ENCODE measurements at places on chromosomes 16 and 17.

GRCh38 chr17:8520981-8521380 is 85.3 kb downstream of the NDEL1 start:
- DNase-seq: no peak

- DNase-seq: peak; percentile 90
These were observed 13.8 kb downstream of the CORO7 start for GRCh38 chr16:4402439-4403132.

DNA sequence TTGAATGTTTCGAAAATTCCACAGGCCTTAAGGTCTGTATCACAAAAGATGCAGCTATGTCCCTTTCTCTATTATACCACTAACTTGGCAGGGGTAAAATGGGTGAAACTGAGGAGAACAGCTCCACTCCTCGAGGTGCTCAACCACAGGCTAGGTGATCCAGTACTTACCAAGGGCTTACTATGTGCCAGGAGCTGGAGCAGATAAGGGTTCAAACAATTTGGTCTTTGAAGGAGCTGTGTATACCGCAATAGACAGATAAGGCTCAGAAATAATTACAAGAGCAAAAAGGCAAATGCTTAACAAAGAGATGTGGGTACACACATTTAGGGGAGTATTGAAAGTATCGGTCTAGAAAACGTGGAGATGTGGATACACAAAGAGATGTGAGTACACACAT is 1.5 kb downstream of the XPO6 start:
- DNase-seq: no peak

DNA sequence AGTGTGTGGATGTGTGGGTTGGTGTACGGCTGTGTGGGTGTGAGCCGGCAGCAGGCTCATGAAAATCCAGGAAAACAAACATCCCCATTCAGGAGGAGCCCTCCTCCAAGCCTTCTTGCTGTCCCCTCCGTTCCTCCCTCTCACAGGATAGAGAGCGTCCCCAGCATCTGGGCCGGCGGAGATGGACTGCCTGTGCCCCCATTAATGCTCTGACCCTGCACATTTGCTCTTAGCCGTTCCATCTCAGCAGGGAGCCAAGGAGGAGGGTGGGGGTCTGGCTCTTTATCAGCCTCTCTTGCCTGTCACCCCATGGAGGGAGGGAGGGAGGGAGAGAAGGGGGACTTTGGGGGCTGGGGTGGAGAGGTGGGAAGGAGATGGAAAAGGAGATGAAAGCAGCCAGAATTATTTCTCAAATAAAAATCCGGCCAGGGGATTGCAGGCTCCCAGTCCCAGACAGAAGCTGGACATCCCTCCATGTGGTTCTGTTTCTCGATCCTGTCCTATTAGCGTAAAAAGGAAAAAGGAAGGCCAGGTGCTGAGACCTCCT is 240.0 kb upstream of the ZFHX3 start:
- no peak for DNase-seq

GRCh38 chr17:73028299-73028755 is 64.2 kb downstream of the SLC39A11 start:
- no peak for DNase-seq

DNA sequence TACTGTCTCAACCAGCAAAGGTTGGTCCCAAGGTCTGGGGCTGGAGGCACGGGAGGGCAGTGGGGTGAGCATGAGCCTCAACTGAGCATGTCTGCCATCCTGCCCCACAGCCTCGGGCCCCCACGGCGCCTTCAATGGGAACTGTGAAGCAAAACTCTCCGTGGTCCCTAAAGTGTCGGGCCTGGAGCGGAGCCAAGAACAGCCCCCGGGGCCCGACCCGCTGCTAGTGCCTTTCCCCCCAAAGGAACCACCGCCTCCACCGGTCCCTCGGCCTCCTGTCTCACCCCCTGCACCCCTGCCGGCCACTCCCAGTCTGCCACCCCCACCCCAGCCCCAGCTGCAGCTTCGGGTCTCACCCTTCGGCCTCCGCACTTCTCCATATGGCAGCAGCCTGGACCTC is 4.2 kb downstream of the FBRS start:
- DNase-seq: no peak

DNA sequence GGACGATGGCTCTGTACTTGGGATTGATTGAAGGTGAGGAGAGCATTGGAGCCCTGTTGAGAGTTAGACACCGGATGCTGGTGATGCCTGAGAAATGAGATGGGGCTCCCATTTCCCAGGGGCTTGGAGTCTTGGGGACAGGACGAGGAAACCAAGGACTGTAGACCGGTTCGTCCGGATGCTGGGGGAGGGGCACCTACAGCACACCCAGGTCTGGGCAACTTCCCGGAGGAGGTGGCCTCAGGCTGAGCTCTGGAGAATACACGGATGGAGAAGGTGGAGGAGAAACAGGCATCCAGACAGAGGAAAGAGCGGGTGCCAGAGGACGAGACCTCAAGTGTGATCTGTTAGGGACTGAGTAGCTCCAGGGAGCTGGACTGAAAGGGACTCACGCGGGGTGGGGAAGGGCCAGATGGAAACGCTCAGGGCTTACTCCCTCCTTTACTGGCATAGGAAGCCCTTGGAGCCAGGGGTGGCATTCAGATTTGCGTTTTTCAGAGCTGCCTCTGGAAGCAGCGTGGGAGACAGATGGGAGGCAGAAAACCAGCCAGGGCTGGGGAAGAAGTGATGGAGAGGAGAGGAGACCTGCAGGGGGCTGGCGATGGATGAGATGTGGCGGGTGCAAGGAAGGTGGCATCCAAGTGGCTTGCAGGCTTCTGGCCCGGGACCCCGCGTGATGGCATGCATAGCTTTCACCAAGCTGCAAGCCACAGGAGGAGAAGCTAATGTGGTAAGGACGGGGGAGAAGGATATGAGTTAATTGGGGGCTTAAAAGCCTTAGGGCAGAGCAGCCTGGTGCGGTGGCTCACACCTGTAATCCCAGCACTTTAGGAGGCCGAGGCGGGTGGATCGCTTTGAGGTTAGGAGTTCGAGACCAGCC is 8.3 kb downstream of the C1QTNF1 start:
- no peak for DNase-seq

DNA sequence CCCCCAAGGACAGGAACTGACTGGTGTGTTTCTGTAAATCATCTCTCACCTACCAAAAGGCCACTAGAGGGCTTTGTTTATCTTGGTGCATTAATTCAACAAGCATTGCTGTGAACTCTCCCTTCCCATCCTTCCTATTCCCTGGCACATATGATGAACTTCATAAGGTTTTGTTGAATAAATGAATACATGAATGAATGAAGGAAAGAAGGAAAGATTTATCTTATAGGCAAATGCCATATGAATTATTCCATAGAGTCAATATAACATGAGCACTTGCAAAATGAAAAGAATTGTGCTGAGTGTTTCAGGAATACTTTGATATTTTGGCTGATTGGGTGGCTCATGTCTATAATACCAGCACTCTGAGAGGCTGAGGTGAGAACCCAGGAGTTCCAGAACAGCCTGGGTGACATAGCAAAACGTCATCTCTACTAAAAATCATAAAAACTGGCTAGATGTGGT is 4.3 kb downstream of the SPDYE4 start:
- peak; percentile 23 for DNase-seq

DNA sequence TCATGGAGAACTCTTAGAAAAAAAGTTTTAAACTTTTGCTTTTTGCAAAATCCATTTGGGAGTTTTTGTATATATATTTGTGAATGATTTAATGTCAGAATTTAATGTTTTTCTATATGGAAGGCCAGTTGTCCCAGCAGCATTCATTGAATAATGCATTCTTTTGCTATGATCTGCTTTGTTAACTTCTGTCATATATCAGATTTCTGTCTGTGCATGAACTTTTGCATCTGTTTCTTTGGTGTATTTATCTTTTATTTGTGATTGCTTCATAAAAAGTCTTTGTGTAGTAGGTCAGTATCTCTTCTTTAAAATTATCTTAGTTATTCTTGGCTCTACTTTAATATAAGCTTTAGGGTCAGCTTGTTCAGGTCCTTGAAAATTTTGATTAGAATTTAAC is 84.2 kb downstream of the MAP2K4 start:
- DNase-seq: no peak

- no peak for DNase-seq
These were observed 11.1 kb upstream of the NUDT7 start for GRCh38 chr16:77711179-77711578.

DNA sequence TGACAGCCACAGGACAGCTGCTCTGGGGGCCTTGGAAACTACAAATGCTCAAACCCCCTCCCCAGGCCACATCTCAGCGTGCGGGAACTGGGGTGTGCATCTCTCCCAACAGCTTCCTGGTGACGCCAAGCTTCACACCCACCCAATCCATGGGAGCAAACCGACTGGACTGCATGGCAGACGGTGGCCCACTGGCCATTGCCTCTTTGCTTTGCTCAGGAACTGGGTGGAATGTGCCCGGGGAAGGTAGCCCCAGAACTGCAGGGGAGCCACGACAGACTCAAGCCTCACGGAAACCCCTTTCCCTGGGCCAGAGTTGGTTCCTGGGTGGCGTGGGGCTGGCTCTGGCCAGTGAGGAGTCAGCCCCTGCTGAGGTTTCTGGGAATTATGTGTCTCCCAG is 5.2 kb upstream of the C16orf95 start:
- DNase-seq: no peak

Data from astrocyte of the hippocampus (primary cell).